ENCODE measurements at places on chromosomes 1 and 21.

DNA sequence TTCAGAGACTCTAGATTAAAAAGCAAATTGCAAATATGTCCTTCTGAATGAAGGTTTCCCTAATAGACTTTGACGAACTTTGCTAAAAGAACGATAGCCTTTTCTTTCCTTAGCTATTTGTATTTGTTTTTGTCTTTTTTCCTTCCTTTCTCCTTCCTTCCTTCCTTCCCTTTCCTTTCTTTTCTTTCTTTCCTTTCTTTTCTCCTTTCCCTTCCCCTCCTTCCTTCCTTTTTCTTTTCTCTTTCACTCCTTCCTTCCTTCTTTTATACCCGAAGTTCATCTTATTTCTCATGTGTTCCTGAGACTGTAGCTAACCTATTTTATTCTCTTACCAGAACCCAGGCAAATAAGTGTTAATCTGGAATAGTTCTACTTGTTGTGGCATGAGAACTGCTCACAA, 381.2 kb upstream of the RUNX1 start:
- no peak for DNase-seq

DNA sequence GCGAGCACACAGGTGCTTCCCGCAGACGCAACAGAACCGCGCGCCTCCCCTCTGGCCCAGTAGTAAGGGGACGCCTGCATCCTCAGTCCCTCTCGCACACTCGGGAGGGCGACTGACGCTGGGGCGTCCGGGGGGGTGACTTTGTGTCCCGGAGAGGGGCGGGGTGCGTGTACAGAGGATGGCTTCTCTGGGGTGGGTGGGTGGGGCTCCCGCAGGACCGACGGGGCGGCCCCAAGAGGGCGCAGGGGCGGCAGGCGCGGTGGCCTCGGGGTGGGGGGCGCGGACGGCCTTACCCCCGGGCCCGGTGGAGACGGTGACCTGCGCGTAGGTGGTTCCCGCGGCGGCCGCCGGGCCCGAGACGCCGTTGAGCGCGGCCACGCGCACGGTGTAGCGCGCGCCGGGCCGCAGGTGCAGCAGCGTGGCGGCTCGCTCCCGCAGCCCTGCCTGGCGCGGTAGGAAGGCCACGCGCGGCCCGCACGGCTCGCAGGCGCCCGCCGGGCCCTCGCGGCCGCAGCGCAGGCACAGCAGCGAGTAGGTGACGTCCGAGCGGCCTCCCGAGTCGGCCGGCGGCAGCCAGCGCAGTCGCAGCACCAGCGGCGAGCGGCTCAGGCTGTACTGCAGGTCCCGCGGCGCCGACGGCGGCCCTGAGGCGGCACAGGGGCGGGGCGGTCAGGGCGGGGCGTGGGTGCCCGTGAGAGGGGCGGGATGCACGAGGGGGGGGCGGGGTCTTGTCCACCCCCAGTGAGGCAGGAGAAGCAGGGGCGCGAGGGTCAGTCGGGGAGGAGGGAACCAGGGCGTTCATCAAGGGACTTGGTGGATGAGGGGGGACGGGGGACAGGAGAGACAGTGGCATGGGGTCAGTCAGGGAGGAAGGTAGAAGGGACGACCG, 12.1 kb downstream of the EPHA10 start:
- DNase-seq, result no peak

GRCh38 chr1:45621501-45621836, 2.4 kb downstream of the CCDC17 start:
- no peak for DNase-seq

DNA sequence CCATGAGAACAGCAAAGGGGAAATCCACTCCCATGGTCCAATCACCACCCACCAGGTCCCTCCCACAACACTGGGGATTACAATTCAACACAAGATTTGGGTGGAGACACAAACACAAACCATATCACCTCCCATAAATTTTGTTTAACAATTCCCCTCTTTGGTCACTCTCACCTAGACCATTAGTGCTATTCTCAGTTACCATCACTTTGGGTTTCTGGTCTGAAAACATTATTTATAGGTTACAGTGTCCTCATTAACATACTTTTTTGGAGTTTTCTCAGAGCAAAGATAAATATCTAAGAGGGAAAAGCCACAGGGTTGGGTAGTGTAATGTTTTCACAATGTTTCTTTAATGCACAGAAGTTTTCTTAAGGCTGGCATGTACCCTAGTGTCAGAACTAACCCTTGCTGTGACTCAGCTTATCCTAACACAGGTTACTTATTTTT, 47.7 kb upstream of the DNAH14 start:
- DNase-seq, result no peak
